ENCODE measurements at places on chromosomes 3 and 15. TPM values are rescaled to one million over a fixed set of nuclear protein-coding genes. Genes with fewer than 3 reads are reported as not detected.
A peak's percentile ranks its signal among the peaks of the same experiment; 100 is the strongest.

GRCh38 chr15:95664450-95664849, 666.0 kb upstream of the NR2F2 start:
- H3K36me3 ChIP-seq = no peaks in the 10 kb centered on the region
- H3K4me1 ChIP-seq = peaks cover 6% of the 10 kb centered on the region
- no peak overlapping the region for H3K27ac ChIP-seq
- DNase-seq = no peak
- no peak overlapping the region for H3K4me3 ChIP-seq
- H3K27me3 ChIP-seq = peaks cover 22% of the 10 kb centered on the region

The ENTPD3 gene
- total RNA-seq = not detected

DNA sequence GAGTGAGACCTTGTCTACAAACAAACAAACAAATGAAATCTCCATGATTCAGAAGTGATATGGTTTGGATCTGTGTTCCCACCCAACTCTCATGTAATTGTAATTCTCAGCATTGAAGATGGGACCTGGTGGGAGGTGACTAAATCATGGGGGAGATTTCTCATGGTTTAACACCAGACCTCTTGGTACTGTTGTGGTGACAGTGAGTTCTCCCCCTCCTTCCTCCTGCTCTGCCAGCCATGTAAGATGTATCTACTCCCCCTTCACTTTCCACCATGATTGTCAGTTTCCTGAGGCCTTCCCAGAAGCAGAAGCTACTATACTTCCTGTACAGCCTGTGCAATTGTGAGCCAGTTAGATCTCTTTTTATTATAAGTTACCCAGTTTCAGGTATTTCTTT, 438.4 kb upstream of the THBS1 start:
- H3K4me3 ChIP-seq = no peak overlapping the region
- no peak overlapping the region for H3K27ac ChIP-seq
- no peak for DNase-seq
- H3K4me1 ChIP-seq = peaks cover 16% of the 10 kb centered on the region
- no peaks in the 10 kb centered on the region for H3K36me3 ChIP-seq

- H3K36me3 ChIP-seq = peaks cover 48% of the 10 kb centered on the region
- H3K4me3 ChIP-seq = no peak overlapping the region
- H3K27ac ChIP-seq = no peak overlapping the region
- H3K27me3 ChIP-seq = no peaks in the 10 kb centered on the region
- H3K4me1 ChIP-seq = peaks cover 4% of the 10 kb centered on the region
- DNase-seq = no peak
Observed at GRCh38 chr3:150627557-150627956, 24.4 kb downstream of the SELENOT start.

The ZDHHC3 gene
- 50.7 TPM for total RNA-seq

DNA sequence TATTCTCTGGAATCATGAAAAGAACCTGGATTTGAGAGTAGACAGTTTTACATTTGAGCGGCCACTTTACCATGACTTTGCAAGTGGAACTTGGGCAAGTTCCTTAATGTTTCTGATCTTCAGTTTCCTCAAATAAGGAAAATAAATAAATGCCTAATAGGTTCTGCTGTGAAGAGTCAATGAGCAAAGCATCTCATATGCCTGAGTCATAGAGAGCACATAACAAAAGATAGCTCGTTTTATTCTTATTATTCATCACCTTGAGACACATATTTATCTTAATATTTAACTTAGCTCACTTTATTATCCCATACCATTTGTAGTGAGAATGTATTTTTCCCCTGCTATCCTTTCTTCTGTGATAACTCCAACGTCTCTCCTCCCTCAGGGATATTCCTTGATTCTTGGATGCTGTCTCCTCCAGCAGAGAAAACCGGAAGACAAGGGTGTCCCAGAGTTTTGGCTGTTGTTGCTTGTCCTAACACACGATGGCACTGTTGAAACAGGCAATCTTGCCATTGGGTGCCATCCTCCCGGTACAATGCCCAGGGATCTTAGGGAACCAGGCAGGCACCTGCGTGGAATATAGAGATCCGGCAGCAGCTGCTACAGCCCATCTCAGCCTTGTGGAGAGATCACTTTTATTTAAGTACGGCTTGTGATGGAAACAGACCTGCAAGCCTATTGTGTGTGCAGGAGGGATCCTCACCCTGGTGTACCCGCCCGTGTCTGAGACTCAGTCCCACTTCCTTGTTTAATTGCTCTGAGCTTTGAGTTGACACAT, 33.3 kb upstream of the VPS33B start:
- DNase-seq = peak; percentile 42
- H3K4me3 ChIP-seq = no peak overlapping the region
- peaks cover 62% of the 10 kb centered on the region for H3K27me3 ChIP-seq
- H3K27ac ChIP-seq = no peak overlapping the region
- H3K36me3 ChIP-seq = no peaks in the 10 kb centered on the region

DNA sequence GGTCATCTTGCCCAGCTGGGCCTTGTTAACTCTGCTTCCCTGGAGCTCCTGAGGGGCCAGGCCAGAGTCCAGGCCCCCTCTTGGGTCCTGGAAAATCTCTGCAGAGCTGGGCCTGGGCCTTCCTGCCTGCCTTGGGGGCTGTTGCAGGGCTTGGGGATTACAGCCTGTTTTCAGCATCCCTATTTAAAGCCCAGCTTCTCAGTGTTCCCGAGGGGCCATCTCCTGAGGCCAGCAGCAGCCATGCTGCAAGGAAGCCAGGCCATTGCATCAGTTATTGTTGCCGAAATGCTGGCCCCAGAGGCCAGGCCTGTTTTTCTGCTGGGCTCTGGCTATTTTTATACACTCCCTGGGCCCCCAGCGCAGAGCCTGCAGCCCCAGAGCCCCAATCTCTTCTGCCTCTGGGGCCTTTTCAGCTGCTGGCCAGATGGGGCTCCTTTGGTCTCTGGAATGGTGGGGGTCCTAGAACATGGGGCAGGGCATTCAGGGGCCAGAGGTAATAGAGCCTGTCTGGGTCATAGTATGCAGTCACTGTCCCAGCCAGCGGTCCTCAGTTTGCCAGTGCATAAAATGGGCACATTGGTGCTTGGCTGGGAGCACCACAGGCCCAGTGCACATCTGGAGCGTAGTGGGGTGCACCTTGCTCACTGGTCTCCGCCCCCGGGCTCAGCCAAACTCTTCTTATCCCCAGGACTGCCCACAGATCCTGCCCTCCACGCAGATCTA, 28.5 kb downstream of the PLXNA1 start:
- peaks cover 1% of the 10 kb centered on the region for H3K4me1 ChIP-seq
- no peaks in the 10 kb centered on the region for H3K36me3 ChIP-seq
- no peak overlapping the region for H3K4me3 ChIP-seq
- DNase-seq = no peak
- no peaks in the 10 kb centered on the region for H3K27me3 ChIP-seq
- no peak overlapping the region for H3K27ac ChIP-seq

GRCh38 chr15:92205255-92205739, 188.4 kb upstream of the ST8SIA2 start:
- H3K27me3 ChIP-seq = peaks cover 7% of the 10 kb centered on the region
- no peaks in the 10 kb centered on the region for H3K4me1 ChIP-seq
- H3K36me3 ChIP-seq = no peaks in the 10 kb centered on the region
- H3K4me3 ChIP-seq = no peak overlapping the region

- no peak overlapping the region for H3K27ac ChIP-seq
- H3K4me1 ChIP-seq = no peaks in the 10 kb centered on the region
- peaks cover 3% of the 10 kb centered on the region for H3K27me3 ChIP-seq
- no peak overlapping the region for H3K4me3 ChIP-seq
- H3K36me3 ChIP-seq = no peaks in the 10 kb centered on the region
Observed at GRCh38 chr3:58722561-58722960, 56.0 kb upstream of the FAM3D start.

DNA sequence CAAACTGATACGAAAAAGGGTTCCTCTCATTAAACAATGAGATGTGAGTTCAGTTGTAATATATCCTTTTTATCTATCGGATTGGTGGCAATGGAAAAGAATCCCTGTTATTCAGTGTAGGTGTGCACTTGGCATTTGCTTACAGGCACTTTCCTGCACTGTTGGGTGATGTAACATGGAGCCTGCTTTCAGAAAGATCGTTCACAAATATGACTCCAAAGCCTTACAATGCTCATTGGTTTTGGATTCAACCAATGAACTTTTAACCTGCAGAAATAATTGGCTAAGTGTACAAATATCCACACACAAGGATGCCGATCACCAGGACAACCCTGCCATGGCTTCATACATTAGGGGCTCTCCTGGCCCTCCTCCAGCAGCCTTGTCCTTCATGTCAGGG, 191.4 kb upstream of the LRTM1 start:
- H3K27me3 ChIP-seq = no peaks in the 10 kb centered on the region
- H3K27ac ChIP-seq = no peak overlapping the region
- DNase-seq = no peak
- H3K4me3 ChIP-seq = no peak overlapping the region

- DNase-seq = no peak
- no peak overlapping the region for H3K4me3 ChIP-seq
- H3K4me1 ChIP-seq = peaks cover 5% of the 10 kb centered on the region
- no peaks in the 10 kb centered on the region for H3K27me3 ChIP-seq
- H3K27ac ChIP-seq = no peak overlapping the region
Observed at GRCh38 chr15:69424001-69424400, 9.9 kb downstream of the KIF23 start.

DNA sequence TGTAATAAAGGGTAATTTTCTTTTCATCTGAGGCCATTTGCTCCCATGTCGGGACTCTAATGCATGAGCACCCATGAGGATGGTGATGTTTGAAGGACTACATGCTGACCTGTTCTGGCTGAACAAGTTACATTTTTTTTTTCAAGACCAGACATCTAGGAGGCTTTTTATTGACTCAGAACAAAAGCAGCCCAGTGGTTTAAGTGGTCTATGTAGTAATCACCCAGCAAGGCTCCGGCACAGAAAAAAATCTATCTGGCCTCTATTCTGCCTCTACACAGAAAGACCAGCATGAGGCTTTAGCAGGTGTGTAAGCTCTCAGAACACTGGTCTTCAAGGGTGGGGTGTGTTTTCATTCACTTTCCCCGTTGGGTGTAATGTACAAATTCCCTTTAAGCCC, 95.1 kb upstream of the ZBED2 start:
- peak overlapping the region; percentile 36 for H3K27ac ChIP-seq
- H3K36me3 ChIP-seq = peaks cover 12% of the 10 kb centered on the region
- H3K4me1 ChIP-seq = peaks cover 48% of the 10 kb centered on the region
- H3K4me3 ChIP-seq = no peak overlapping the region
- DNase-seq = no peak
- no peaks in the 10 kb centered on the region for H3K27me3 ChIP-seq

The RTP2 gene
- total RNA-seq = not detected

The KNG1 gene
- not detected for total RNA-seq

DNA sequence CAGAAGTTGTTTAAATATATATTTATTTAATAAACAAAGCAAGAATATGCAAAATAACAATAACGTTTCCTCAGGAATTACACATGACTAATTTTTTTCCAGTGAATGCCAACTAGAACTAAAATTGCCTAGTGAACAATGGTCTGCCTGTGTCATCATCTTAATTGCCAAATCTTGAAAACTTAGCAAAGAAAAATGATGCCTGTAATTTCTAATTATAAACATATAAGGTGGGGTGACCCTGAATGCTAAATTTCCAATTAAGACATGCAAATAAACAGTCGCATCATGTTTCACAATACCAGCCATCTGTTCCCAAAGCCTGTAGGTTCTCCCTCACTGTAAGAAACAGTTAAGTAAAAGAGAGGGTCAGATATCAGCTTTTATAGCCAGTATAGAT, 67.6 kb upstream of the PLCL2 start:
- DNase-seq = no peak
- no peak overlapping the region for H3K27ac ChIP-seq
- H3K4me1 ChIP-seq = peaks cover 3% of the 10 kb centered on the region
- H3K4me3 ChIP-seq = no peak overlapping the region

GRCh38 chr3:24899901-24900603, 405.4 kb upstream of the THRB start:
- no peak for DNase-seq
- no peak overlapping the region for H3K4me3 ChIP-seq
- no peaks in the 10 kb centered on the region for H3K36me3 ChIP-seq
- H3K4me1 ChIP-seq = no peaks in the 10 kb centered on the region
- H3K27me3 ChIP-seq = no peaks in the 10 kb centered on the region
- no peak overlapping the region for H3K27ac ChIP-seq

All from activated CD4-positive, alpha-beta T cell treated with anti-CD3 and anti-CD28 coated beads, Interleukin-2, amount 10 ng/mL, durations not matched to agents 7 days and 5 days (primary cell).